ENCODE measurements at places on chromosomes 12 and 14. TPM values are rescaled to one million over a fixed set of nuclear protein-coding genes. Genes with fewer than 3 reads are reported as not detected.

Gene KRT6B
- not detected for total RNA-seq

Gene PLEKHD1
- not detected for total RNA-seq

Gene LRRIQ1
- total RNA-seq, result not detected

DNA sequence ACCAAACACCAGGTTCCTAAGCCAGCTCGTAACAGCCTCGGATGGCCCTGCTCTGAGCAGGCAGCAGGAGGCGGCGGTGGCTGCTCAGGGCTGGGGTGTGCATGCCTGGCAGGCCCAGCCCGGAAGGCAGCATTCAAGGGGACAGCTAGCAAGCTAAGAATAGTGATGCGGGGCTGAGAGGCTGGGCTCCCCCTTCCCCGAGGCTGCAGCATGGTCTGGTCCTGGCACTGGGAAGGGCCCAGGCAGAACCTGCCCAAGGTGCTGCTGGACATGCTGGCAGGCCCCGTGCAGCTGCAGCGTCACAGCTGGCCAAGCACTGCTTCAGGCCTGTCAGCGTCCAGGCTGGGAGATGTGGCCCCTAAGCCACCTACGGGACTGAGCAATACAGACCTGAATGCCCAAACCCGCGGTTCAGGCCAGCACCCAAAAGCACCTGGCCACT, 26.4 kb upstream of the NUDT14 start:
- DNase-seq, result no peak
- H3K27me3 ChIP-seq, result no peaks in the 10 kb centered on the region
- no peak overlapping the region for H3K4me3 ChIP-seq
- H3K36me3 ChIP-seq, result no peaks in the 10 kb centered on the region

DNA sequence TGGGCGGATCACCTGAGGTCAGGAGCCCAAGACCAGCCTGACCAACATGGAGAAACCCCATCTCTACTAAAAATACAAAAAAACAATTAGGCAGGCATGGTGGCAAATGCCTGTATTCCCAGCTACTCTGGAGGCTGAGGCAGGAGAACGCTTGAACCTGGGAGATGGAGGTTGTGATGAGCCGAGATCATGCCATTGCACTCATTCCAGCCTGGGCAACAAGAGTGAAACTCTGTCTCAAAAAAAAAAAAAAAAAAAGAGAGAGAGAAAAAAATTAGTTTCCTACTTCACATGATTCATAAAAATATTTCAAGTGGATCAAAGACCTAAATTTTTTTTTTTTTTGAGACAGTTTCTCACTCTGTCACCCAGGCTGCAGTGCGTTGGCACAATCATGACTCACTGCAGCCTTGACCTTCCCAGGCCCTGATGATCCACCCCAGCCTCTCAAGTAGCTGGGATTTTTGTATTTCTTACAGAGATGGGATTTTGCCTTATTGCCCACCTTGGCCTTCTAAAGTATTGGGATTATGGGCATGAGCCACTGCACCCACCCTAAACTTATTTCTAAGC, 24.9 kb downstream of the FCF1 start:
- DNase-seq, result no peak
- no peaks in the 10 kb centered on the region for H3K36me3 ChIP-seq
- no peak overlapping the region for H3K4me3 ChIP-seq

- H3K4me1 ChIP-seq, result peaks cover 6% of the 10 kb centered on the region
- DNase-seq, result no peak
- H3K27me3 ChIP-seq, result peaks cover 7% of the 10 kb centered on the region
- peak overlapping the region; percentile 33 for H3K27ac ChIP-seq
These were observed 4.3 kb downstream of the KLRC4 start for GRCh38 chr12:10405294-10405693.

GRCh38 chr14:95255487-95255886, 64.2 kb downstream of the CLMN start:
- H3K36me3 ChIP-seq, result no peaks in the 10 kb centered on the region
- H3K4me3 ChIP-seq, result no peak overlapping the region
- no peak overlapping the region for H3K27ac ChIP-seq

DNA sequence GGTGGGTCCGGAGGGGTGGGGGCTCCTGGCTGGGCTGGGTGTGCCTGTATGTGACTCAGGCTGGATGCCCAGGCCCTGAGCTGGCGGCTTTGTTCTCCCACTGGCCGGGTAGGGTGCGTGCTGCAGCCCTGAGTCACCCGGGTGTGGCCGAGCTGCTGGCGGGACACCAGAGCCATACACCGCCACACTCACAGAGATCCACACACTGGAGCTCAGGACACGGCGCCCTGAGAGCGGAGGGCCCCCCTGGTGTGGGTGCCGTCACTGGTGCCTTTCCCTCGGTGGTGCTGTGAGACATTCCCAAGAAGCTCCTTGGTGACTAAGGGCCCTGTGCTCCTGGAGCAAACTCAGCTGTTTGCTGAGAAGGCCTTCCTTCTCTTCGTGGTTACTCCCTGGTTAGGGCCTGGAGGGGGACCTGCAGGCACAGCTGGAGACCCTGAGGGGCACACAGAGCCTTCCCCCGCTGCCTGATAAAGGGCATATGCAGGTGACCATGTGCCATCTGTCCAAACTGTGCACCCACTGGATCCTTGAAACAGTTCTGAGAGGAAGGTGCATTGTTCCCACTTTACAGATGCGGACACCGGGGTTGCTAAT, 44.3 kb downstream of the KRT80 start:
- H3K27ac ChIP-seq, result no peak overlapping the region
- H3K36me3 ChIP-seq, result no peaks in the 10 kb centered on the region
- no peak overlapping the region for H3K4me3 ChIP-seq
- H3K4me1 ChIP-seq, result peaks cover 8% of the 10 kb centered on the region
- H3K27me3 ChIP-seq, result no peaks in the 10 kb centered on the region

- H3K27ac ChIP-seq, result no peak overlapping the region
- no peaks in the 10 kb centered on the region for H3K27me3 ChIP-seq
- H3K36me3 ChIP-seq, result no peaks in the 10 kb centered on the region
- no peaks in the 10 kb centered on the region for H3K4me1 ChIP-seq
- no peak overlapping the region for H3K4me3 ChIP-seq
These were observed 127.2 kb upstream of the MYF6 start for GRCh38 chr12:80580254-80580653.

GRCh38 chr12:74722709-74723108, 185.1 kb downstream of the ATXN7L3B start:
- no peaks in the 10 kb centered on the region for H3K4me1 ChIP-seq
- no peak overlapping the region for H3K4me3 ChIP-seq
- H3K27ac ChIP-seq, result no peak overlapping the region
- DNase-seq, result no peak

DNA sequence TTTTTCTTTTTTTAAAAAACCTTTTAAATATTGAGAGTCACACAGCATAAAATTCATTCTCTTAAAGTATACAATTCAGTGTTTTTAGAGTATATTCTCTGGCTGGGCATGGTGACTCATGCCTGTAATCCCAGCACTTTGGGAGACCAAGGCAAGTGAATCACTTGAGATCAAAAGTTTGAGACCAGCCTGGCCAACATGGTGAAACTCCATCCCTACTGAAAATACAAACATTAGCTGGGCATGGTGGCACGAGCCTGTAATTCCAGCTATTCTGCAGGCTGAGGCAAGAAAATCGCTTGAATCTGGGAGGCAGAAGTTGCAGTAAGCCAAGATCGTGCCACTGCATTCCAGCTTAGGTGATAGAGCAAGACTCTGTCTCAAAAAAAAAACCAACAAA, 68.4 kb upstream of the BCAT1 start:
- H3K27ac ChIP-seq, result no peak overlapping the region
- no peaks in the 10 kb centered on the region for H3K4me1 ChIP-seq
- peaks cover 15% of the 10 kb centered on the region for H3K27me3 ChIP-seq
- H3K36me3 ChIP-seq, result no peaks in the 10 kb centered on the region
- no peak overlapping the region for H3K4me3 ChIP-seq
- DNase-seq, result no peak

GRCh38 chr14:72882463-72882862, 11.4 kb downstream of the DPF3 start:
- no peak overlapping the region for H3K4me3 ChIP-seq
- peaks cover 4% of the 10 kb centered on the region for H3K27me3 ChIP-seq
- H3K4me1 ChIP-seq, result peaks cover 19% of the 10 kb centered on the region
- DNase-seq, result no peak
- peaks cover 3% of the 10 kb centered on the region for H3K36me3 ChIP-seq

DNA sequence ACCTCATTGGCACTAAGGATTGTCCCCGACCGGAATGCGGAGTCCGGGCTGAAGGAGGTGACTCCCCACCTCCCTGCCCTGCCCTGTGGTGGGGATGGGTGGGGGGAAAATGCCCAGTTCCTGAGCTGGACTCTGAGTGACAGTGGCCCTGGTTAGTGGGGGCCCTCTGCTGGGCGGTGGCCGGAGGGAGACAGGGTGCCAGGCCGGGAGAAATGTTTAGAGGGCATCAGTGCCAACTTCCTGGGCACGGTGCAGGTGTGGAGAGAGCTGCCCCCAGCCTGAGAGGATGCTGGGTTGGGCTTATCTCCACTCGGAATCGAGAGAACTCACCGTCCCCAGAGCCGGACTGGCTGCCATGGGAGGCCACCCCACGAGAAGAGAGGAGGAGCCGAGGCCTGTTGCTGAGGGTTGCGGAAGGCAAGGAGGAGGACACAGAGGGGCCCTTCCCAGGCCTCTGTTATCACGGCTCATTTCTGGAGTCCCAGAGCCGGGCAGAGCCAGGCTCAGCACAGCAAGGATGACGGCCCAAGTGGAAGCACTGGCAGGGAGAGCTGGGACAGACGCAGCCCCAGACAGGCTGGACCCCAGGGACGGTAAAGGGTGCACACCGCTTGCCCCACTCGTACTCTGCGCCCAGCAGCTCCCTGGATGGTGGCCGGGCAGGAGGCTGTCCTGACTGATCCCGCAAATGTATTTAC, 156.7 kb downstream of the KIF26A start:
- H3K27ac ChIP-seq, result no peak overlapping the region
- H3K4me1 ChIP-seq, result no peaks in the 10 kb centered on the region
- no peaks in the 10 kb centered on the region for H3K36me3 ChIP-seq
- DNase-seq, result no peak
- no peaks in the 10 kb centered on the region for H3K27me3 ChIP-seq

DNA sequence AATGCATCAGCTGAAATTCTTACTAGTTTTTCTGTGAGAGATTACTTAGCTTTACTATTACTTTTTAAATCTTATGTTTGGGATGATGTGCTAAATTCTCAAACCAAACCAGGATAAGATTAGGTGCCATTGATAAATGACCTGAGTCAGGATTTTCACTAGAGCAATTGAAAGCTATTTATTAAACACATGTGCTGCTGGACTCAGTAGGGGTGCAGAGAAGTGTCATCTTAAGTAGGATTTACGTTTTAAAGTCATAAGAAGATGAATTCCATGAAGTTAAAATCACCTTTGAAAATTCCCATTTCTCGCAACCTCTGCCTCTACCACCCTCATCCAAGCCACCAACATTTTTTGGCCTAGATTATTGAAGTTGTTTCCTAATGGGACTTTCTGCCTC, 8.8 kb downstream of the TMEM263 start:
- DNase-seq, result no peak
- H3K4me1 ChIP-seq, result peaks cover 14% of the 10 kb centered on the region
- H3K36me3 ChIP-seq, result peaks cover 12% of the 10 kb centered on the region
- no peaks in the 10 kb centered on the region for H3K27me3 ChIP-seq
- no peak overlapping the region for H3K27ac ChIP-seq
- H3K4me3 ChIP-seq, result no peak overlapping the region

DNA sequence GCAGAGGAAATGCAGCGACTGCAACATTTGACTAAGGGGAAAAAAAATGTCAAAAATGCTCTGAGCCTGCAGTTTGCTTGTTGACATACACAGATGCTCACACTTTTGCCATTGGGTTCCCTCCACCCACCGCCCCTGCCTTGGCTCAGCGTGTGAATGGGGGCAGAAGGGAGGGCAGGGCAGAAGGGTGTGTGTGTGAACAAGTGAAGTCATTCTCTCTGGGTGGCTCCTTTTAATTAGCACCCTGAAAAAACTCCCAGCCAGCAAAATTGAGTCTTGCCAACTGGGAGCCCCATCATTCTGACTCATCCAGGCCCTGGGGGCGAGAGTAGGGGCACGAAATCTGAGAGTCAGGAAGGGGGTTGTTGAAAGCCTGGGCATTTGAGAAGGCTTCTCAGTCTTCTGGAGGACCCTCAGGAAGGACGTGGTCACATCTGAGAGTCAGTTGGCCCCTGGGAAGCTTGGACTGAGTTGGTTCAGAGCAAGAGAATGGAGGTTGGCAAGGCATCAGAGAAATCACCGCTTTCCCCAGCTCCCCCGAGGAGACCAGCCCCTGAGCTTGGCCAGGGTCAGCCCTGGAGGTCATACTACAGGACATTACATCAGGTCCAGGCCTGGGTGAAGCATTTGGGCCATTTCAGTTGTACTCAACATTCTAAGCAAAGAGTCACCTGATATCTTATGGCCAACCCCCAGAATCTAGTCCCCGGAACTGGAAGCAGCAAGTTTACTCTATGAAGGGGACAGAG, 22.7 kb upstream of the KRT78 start:
- H3K27me3 ChIP-seq, result peaks cover 16% of the 10 kb centered on the region
- no peaks in the 10 kb centered on the region for H3K36me3 ChIP-seq
- H3K4me1 ChIP-seq, result peaks cover 42% of the 10 kb centered on the region
- H3K27ac ChIP-seq, result no peak overlapping the region
- H3K4me3 ChIP-seq, result no peak overlapping the region

- DNase-seq, result no peak
- peaks cover 12% of the 10 kb centered on the region for H3K27me3 ChIP-seq
- H3K4me1 ChIP-seq, result no peaks in the 10 kb centered on the region
These were observed 25.4 kb downstream of the SRRM4 start for GRCh38 chr12:119006746-119007145.

Data from activated T-cell treated with anti-CD3 and anti-CD28 coated beads, Interleukin-2, amount 50 U/mL, for 72 hours (primary cell).